Activated CD4-positive, alpha-beta T cell treated with anti-CD3 and anti-CD28 coated beads for 36 hours (primary cell): ENCODE measurements at places on chromosomes 1 and 21.

DNA sequence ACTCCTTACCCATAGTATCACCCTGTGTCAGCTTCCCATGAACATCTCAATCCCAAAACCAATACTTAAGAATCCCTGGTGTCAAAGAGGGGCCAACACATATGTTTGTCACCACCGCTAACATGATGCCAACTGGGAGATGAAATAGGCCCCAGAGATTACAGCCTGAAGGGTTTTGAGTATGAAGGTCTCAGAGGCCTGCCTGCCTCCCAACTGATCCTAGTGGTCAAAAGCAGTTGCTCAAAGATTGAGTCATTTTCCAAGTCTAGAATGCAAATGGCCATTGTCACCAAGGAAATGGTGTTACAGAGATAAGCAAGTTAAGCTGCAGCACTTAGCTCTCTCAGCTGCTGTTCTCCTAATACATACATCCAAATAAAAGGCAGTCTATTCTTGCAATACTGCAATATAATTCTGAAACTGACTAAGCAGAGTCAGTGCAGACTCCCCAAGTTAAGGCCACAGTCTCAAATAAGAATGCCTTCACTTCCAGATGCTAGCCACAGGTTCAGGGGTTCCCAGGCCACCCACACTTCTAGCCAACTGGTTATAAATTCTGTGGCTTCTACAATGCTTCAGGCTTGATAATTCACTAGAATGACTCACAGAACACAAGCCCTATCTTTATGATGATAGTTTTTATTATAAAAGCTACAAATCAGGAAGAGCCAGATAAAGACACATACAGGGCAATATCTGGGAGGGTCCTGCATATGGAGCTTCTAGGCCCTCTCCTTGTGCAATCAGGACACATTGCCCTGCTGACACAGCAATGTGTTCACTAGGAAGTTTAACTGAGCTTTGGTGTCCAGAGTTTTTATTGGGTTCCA lies 18.7 kb downstream of the DUSP10 start:
- DNase-seq: peak; percentile 18

GRCh38 chr1:240046000-240046399 lies 45.7 kb upstream of the FMN2 start:
- no peak for DNase-seq

DNA sequence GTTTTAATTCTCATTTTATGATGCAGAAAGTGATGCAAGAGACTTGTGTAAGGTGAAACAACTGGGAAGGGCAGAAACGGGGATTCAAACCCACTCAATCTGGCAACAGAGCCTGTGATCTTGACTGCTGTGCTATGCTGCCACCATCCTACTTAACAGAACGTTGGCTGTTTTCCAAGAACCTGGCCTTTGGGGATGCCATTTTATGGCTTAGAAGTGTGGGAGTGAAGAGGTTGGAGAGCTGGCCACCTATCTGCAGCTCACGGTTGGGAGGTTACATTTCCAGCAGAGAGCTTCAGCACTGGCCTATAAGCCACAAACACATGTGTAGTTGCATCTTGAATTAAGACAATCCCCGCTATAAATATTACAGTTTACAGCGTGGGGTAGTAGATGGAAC lies 235.3 kb downstream of the PRDM2 start:
- no peak for DNase-seq

GRCh38 chr1:192849011-192849410 lies 40.2 kb downstream of the RGS2 start:
- no peak for DNase-seq

DNA sequence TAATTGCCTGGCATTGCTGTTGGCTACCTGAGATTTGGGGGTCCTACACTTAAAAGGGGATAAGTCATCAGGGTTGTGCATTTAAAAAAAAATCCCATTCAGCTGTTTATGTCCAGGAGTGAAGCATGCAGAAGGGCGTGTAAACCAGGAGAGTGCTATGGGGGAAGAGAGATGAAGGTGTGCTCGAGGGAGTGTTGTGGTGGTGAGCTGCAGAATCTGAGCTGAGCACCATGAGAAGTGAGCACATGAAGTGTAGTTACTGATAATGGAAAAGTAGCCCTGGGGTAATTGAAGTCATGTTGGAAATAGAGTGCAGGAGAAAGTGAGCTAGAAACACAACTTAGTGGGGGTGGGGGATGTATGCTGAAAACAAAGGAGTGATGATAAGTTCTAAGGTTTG lies 705 bp downstream of the FCRL1 start:
- DNase-seq: no peak

DNA sequence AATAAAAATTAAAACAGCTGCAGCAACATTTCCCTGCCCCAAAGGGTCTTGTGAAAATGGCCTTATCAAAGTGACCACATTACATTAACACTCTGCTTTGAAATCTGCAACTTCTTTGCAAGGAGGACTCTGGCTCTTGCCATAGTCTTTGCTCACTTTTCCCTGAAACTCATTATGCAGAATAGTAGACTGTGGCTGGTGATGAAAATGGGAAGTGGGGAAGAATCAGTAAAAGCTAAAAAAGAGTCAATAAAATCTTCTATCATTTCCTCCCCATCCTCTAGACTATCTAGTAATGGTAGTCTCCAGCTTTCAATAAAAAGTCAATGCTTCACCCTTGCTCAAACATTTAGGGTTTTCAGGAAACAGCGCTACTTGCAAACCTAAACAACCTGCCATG lies 18.6 kb upstream of the NUP133 start:
- DNase-seq: no peak

DNA sequence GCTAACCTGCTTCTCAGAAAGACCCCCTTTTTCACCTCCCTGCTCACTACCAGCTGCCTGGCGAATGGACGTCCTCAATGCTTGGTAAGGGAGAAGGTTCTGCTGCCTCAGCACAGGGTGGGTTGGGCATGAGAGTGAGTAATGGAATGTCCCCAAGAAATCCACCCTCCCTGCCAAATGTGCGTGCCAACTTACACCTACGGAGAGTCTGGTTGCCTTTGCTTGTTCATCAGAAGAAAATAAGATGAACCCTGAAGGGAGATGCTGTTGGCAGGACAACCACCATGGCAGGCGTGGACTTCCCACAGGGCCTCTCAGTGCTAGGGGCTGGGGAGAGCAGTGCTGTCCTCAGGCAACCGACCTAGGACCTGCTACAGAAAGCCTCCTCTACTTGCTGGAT lies 106.0 kb downstream of the XCL2 start:
- no peak for DNase-seq

GRCh38 chr1:56189946-56190805 lies 389.2 kb downstream of the PLPP3 start:
- no peak for DNase-seq

- DNase-seq: no peak
Measured at GRCh38 chr1:229839800-229840199, 213.8 kb downstream of the URB2 start.

GRCh38 chr1:163528710-163529348 lies 207.1 kb downstream of the NUF2 start:
- DNase-seq: peak; percentile 36

DNA sequence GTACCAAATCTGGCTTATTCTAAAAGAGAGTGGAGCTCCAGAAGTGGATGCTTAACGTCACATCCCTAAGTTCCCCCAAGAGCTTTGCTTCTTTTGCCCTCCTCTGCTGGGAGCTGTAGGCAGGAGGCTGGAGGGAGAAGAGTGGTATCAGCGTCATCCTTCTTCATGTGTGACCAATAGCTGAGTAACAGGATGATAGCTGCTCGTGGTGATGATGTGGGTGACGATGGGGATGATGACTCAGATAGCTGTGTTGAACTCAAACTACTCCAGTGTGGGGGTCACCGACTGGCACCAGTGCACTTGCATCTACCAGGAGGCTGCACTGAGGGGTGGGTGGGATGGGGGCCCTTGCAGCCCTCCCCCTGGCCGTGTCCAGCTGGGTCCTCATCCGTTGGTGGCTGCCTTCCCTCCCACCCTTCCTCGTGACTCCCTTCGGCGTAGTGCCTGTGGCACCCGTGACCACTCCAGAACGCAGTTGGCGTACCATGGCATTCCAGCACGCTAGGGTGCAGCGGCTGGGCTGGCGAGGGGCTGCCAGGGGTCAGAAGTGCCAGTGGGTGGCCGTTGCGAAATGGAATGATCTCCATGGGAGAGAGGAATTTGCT lies 1.1 kb downstream of the IGFN1 start:
- peak; percentile 81 for DNase-seq

DNA sequence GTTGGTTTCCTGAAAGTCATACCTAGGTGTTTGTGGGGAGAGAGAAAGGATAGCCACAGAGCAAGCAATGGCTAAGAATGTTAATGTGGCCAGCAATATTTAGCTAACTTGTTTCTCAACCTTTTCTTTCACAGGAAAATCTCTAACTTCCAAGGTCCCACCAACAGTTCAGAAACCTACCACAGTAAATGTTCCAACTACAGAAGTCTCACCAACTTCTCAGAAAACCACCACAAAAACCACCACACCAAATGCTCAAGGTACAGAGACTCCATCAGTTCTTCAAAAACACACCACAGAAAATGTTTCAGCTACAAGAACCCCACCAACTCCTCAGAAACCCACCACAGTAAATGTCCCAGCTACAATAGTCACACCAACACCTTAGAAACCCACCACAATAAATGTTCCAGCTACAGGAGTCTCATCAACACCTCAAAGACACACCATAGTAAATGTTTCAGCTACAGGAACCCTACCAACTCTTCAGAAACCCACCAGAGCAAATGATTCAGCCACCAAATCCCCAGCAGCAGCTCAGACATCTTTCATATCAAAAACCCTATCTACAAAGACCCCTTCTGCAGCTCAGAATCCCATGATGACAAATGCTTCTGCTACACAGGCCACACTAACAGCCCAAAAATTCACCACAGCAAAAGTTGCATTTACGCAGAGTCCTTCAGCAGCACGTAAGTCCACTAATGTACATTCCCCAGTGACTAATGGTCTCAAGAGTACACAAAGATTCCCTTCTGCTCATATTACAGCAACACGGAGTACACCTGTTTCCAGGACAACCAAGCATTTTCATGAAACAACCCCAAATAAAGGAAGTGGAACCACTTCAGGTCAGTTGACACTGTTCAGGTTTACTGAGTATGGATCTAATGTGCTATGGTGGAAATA lies 15.3 kb downstream of the CD55 start:
- peak; percentile 55 for DNase-seq

- no peak for DNase-seq
Measured at GRCh38 chr1:236959112-236959511, 45.1 kb downstream of the MT1HL1 start.
